Thoracic aorta (tissue), 2 donors: ENCODE measurements at places on chromosomes 11 and 22. TPM values are rescaled to one million over a fixed set of nuclear protein-coding genes. Genes with fewer than 3 reads are reported as not detected.
A peak's percentile ranks its signal among the peaks of the same experiment; 100 is the strongest.

DNA sequence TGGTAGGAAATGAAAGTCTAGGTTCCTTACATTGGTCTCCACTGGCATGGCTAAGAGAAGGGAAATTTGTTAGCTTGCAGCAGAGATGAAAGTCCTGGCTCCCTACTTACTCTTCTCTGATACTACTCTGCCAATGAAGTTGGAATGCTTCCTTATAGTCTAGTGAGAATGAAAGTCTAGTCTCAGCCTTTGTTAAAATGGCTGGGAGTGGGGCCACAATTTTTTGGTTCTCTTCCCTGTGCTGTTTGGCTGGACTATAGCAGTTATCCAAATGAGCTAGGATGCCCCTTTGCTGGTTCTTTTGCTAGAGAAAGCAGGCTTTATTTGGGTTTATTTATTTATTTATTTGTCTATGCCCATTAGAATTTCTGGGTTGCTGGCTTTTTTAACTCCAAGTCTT, 414.3 kb downstream of the AASDHPPT start:
- no peak for DNase-seq

GRCh38 chr11:27148506-27148905, 107.9 kb downstream of the BBOX1 start:
- DNase-seq: no peak

GRCh38 chr11:1772270-1773130, 8.8 kb upstream of the CTSD start:
- peak; percentile 53 for DNase-seq

- no peak for DNase-seq
These were observed 74.2 kb upstream of the PITPNB start for GRCh38 chr22:27993201-27993635.

DNA sequence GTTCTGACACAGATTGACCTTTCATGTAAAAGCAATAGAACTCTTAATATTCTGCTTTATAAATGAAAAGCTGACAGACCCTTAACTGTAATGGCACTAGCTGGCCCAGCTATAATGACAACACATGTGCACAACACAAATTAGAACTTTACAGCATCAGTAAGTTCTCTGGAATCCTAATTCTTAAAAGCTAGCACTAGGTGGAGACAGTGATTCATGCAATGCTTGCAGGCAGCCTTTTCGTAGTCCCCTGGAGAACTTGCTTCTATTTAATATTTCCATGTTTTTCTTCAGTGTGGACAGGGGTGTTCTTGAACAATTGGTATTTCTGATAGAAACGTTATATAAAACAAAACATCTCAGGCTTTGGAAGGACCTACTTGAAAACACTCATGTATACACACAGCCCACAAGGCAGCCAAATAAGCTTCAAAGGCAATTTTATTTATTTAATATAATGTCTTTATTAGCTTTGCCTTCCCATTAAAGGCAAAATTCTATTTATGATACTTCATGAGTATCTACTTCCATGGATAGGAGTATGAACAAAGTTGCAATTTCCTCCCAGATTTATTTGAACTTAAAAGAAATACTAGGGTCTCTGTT, 374.3 kb upstream of the MPPED2 start:
- DNase-seq: no peak

DNA sequence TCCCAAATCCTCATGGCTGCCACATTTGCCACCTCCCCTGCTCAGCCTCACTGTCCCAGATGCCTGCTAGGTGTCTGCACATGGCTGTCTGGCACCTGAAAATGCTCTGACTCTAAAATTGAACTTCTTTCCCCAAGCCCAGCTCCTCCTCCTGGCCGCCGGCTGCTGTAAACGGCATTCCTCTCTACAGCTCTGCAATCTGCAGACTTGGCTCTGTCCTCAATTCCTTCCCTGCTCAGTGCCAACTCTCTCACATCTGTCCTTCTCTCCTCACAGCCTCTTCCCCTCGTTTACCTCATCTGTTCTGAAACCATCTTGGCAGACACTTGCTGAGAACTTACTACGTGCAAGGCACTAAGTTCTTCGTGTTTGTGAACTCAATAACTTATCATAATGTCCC, 169.4 kb upstream of the SYT13 start:
- no peak for DNase-seq

GRCh38 chr11:27621405-27622161, 78.7 kb downstream of the BDNF start:
- DNase-seq: no peak

DNA sequence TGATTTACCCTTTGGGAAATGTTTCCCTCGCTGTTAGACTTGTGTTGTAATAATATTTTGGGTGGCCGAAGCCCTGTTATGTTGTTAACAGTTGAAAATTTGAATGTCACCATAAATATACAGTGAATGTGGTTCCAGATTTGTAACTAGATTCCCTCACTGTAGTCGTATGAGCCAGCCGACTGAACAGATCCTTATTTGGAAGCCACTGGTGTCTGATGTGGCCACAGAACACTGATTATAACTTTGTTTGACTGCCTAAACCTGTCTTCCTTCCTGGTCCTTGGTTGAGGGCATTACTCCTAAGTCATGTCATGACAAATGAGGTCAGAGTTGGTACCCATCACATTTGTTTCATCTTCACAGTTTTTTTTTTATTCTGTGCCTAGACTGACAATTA, 45.4 kb downstream of the YAP1 start:
- DNase-seq: no peak

- DNase-seq: no peak
These were observed 36.8 kb downstream of the BRD1 start for GRCh38 chr22:49790912-49791311.

- DNase-seq: no peak
These were observed 4.5 kb downstream of the GSTT2 start for GRCh38 chr22:23984430-23984829.

DNA sequence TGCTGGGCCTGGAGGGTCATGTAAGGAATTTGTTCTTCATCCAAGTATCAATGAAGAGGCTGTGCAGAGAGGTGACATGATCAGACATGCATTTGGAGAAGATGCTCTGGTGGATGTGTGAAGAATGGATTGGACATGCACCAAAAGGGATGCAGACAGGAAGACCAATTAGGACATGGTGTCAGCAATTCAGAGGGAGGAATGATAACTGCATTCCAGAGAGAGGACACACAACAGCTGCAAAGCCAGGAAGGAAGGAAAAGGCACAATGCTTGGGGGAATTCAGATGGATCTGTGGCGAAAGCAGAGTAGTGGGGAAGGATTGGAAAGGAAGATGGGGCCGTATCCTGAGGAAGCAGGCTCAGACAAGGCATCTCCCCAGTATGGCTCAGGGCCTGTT, 5.2 kb upstream of the ARRB1 start:
- no peak for DNase-seq

DNA sequence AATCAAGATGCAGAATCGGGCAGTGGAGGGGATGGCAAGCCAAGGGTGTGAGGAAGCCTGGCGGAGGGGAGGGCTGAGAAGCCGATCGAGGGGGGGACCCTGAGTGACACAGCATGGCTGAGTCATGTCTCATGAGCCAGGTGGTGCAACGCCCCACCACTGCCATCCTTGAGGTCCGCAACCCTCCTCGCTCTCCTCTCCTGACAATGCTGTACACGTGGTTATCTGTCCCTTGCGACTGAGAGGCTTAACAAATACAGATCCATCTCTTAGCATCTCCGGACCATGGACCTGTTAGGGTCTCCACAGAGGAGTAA, 14.2 kb downstream of the SLC22A12 start:
- no peak for DNase-seq

DNA sequence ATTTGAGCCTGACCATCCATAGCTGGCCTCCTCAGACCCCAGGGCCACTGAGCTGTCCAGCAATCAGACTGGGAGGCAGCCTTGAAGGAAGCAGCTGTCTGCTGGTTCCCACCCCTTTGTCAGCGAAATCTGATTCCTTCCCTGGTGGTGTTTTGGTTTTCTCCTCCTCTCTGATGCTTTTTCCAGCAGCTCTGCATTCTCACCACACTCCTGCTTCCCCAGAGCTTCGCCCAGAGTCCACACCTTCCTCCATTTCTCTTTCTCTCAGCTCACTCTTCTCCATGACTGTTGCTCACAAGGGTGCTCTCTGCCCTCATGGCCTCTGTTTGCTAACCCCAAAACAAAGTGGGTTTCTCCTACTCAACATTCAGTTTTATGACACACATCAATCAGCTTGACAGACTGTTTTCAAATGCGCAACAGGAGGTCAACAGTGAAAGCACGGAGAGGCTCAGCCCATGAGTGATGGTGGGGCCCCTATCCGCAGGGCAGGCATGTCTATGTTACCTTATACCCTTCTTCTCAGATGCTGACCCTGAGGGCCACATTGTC, 130.6 kb upstream of the MTNR1B start:
- DNase-seq: no peak

DNA sequence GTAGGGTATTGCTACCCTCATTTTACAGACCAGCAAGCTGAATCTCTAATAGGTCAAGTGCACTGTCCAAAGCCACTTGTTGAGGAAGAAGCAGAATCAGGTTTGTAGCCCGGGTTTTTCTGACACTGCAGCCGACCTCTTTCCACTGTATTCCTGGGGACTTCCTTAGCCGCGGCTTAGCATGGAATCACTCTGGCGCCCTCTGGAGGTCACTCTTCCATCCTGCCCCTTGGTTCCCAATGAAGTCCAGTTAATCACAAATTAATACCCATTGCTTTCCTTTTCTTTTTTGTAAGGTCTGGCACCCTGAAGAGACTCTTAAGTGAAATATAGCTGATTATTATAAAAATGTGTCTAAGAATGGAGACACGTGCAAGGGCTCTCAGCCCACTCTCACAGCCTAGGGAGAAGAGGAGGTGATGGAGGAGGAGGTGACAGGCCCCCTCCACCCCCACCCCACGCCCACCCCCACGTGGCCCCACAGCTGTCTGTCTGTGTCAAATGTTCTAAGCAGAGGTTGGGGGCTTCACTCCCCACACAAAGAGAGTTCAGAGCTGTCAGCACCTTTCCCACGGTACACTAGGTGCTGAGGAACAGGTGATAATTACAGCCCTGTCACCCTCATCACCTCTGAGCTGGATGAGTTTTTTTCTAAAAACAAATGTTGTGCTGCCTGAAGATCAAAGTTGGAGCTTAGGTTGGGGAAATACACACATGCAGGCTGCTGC, 57.7 kb upstream of the DRD2 start:
- DNase-seq: peak; percentile 11

DNA sequence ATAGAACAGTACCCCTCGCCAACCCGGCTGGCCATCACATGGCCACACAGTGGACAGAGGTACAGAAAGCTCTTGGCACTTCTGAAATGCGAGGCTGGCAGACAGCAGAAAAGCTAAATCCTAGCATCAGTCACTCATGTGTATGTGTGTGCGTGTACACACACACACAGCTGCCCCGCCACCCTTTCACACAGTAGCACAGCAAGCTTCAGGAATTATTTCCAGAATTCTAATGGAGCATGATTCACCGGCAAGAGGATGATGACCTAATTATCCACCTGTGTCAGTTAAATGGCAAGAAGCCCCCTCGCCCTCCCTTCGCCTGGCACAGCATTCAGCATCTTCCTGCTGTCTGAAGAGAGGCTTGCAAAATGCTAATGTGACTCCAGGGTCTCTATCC, 336.0 kb downstream of the SHANK2 start:
- no peak for DNase-seq

DNA sequence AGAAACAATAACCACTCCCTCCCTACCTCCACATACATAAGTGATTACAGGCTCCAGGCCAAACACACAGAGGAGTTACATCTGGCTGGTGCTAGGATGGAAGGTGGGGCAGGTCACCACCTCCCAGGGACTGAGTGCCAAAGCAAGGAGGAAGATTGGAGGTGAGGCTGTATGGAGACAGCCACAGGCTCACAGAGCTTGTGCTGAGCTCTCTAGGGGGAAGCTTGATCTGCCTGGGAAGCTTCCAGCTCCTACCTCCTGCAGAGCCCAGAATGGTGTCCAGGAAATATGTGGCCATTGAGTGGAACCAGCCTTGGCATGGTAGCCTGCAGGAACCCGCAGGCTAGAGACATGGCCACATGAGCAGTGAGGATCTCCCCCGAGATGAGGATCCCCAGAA, 3.6 kb upstream of the MED15 start:
- DNase-seq: no peak

GRCh38 chr11:116033931-116034553, 529.8 kb upstream of the CADM1 start:
- no peak for DNase-seq

DNA sequence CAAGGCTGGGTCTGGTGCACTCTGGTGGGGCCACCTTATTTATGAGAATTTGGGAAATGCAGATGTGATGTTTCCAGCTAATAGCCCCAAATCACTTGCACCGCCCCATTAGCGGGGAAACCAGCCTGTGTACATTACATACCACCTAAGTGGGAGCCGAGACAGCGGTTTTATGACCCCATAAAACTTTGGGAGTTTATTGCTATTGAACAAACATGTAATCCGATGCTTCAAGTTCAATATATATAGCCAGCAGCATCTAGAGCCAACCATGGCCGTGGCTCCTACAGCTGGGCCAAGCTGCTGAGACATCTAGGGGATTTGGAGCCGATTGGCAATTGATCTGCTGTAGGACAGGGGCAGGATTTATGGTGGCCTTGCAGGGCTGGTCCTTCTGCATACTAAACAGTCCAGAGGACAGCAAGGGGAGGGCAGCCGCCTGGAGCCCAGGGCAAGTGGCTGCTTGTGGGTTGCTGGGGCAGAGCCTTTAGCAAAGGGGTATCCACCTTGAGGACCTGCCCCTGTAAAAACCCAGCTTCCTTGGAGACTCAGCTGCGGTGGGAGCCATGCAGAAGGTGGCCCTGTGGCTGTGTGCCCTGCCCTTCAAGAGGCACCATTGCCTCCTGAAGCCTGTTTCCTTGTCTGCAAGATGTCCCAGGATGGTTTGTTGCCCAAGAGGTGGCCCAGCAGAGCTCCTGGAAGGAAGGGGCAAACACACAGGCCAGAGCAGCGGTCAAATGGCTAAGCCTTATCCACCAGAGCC, 47.9 kb upstream of the CCDC188 start:
- no peak for DNase-seq

GRCh38 chr11:61545341-61545740, 35.5 kb downstream of the SYT7 start:
- no peak for DNase-seq

DNA sequence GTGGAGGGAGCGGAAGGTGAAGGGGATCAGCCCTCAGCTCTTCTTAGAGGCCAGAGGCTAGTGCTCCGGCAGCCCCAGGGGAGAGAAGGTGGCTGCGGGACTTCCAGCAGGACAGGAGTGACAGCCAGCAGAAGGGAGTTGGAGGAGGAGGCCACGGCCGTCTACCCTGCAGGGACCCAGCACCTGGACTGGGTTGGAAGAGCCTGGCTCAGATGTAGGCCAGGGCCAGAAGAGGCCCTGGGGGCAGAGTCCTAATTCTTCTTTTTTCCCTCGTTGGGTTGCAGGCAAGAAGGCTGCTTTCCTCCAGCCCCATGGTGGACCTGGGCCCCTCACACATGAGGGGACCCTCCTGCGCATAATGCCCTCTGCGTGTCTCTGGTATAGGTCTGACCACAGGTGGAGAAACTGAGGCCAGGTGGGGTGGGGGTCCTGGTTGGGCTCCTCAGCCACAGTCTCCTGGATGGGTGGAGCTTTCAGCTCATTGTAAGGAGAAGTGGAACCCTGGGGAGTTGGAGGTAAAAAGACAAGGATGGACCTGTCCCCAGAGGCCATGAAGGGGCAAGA, 2.3 kb upstream of the MCAM start:
- no peak for DNase-seq

Gene H19
- 85.4 TPM for total RNA-seq

Gene FGF19
- not detected for total RNA-seq

Gene LRRC32
- 133 TPM for total RNA-seq
